ENCODE measurements at places on chromosomes 13 and 19.
A peak's percentile ranks its signal among the peaks of the same experiment; 100 is the strongest.

DNA sequence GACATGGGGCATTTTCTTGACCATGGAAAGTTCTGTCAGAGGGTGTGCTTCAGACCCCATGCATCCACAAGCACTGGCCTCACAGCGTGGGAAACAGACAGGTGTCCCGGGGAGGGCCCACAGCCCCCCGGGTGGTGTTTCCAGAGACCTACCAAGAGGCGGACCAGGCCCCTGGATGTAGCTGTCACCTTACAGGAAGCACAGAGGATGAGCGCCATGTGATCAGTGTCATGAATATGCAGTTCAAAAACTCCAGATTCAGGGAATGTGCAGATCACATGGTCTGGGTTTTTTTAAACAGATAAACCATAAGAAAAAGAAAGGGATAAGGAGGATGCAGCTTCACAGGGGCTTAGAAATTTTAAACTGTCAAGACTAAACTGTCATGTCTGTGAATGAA, 61.0 kb upstream of the SPATA13 start:
- no peak for DNase-seq

GRCh38 chr19:29559743-29560142, 33.9 kb downstream of the VSTM2B start:
- no peak for DNase-seq

GRCh38 chr13:113856716-113857065, 7.2 kb downstream of the GAS6 start:
- no peak for DNase-seq

- no peak for DNase-seq
Observed at GRCh38 chr19:56896095-56896494, 55.6 kb upstream of the PEG3 start.

- DNase-seq, result peak; percentile 88
Observed at GRCh38 chr19:12194827-12195731, 32.2 kb downstream of the ZNF136 start.

GRCh38 chr13:42275506-42275905, 3.6 kb downstream of the AKAP11 start:
- DNase-seq, result no peak

DNA sequence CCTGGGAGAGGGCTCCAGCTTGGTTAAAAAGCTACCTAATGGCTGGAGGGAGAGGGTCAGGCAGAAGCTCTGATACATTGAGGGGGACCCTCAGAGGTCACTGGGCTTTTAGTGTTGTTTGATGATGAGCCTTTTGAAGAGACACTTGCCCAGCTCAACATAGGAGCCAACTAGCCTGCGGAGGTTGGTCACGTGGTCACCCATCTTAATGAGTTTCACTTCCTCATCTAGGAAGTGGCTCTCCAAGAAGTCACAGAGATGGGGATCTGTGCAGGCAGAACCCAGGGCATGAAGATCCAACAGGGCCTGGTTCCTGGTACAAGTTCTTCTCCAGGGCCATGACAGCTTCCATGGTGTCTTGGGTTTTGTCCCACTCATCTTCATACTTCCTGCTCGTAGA, 33.4 kb downstream of the IPO5 start:
- peak; percentile 71 for DNase-seq

DNA sequence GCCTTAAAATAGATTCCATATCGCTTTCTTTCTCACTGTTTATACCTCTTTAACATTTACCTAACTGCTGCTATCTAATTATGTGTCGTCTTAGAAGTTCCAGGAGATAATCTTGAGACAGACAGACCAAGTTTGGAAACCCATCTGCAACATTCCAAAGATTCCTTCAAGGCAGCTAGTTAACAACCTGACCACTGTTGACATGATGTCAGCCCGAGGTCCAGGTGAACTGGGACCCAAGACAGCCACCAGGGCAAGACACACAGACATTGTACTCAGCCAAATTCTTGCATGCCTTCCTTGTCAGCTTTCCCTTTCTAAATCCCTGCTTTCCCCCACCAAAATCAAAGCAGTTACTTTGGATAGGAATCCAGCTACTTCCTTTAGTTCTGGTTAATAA, 1476.5 kb upstream of the PRR20A start:
- no peak for DNase-seq

GRCh38 chr13:109941951-109942350, 155.6 kb upstream of the IRS2 start:
- no peak for DNase-seq

- no peak for DNase-seq
Observed at GRCh38 chr19:17429641-17430113, 9.8 kb downstream of the MVB12A start.

DNA sequence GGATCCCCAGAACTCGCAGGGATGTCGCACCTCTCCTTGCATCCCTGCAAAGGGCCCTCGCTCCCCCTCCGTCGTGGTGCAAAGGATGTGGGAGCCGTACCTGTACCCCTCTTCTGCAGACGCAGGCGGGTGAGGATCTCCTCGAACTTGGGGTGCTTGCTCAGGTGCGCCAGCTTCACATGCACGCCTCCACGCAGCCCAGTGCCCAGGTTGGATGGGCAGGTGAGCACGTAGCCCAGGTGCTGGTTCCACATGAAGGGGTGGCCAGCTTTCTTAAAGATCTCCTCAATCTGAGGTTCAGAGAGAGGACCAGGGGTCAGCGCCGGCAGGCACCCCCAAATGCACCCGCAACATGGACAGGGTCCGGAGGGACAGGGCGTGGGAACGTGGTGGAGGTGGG, 15.3 kb downstream of the CKM start:
- DNase-seq, result no peak

All from B cell (primary cell).